ENCODE measurements at places on chromosomes 6 and 20.

- no peak for DNase-seq
These were observed 1.2 kb downstream of the NAA20 start for GRCh38 chr20:20018366-20018765.

- DNase-seq: no peak
These were observed 281.7 kb downstream of the CDC5L start for GRCh38 chr6:44668976-44669934.

GRCh38 chr6:36657942-36658544, 20.5 kb upstream of the CDKN1A start:
- DNase-seq: no peak

DNA sequence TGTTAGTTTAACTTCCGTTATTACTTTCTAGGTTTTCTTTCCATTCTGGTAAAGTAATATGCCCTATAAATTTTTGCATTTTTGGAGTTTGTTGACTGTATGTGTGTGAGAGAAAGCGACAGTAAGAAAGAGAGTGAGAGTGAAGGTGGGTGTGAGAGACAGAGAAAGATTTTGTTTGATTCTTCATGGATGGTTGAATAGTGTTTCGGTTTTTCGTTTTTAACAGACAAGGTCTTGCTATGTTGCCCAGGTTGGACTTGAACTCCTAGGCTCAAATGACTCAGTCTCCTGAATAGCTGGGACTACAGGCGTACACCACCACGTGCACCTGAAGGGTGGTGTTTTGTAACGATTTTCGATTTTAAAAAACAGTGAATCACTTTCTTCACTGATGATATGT, 329.1 kb upstream of the RUNX2 start:
- no peak for DNase-seq

- no peak for DNase-seq
These were observed 106.5 kb downstream of the ARID1B start for GRCh38 chr6:156883497-156884252.

GRCh38 chr6:110859335-110859792, 15.2 kb upstream of the AMD1 start:
- no peak for DNase-seq

DNA sequence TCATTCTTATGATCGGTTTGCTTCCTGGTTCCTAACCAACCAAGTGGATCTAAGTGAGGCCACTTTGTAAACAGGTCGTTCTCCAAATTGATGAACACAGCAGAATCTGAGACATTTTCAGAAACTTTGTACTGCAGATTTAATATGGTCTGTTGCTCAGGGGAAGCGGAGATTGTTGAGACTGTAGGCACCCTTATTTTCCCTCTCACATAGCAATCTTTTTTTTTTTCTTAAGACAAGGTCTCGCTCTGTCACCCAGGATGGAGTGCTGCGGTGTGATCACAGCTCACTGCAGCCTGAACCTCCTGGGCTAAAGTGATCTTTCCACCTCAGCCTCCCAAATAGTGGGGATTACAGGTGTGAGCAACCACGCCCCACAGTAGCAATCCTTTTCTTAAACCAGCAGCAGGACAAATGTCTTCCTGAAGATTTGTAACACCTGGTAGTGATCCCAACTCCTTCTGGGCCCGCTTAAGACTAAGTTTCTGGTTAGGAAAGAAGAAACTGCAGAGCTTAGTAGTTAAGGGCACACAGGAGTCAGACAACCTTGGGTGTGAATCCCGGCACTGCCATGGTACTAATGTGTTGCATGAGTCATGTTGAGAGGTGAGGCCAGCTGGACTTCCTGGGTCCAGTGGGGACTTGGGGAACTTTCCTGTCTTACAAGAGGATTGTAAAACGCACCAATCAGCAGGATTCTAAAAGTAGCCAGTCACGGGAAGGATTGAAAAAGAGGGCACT, 48.4 kb upstream of the EZR start:
- no peak for DNase-seq

- DNase-seq: no peak
These were observed 212.2 kb upstream of the FOXA2 start for GRCh38 chr20:22796469-22797077.

DNA sequence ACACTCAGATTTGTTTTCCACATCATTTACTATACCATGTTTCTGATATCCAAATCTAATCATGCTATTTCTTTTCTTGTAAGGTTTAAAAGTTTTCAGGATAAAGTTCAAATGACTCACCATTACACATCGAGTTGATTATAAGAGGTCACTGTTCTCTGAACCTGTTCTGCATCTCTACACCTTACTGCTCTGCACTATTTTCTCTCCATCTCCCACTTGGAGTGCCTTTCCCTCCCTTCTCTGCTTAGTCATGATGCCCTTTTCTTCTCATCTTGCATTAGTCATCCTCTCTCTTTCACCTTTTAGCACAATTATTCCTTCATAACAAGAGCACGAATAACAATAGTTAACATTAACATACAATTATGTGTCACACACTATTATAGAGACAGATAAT, 37.5 kb upstream of the FUT9 start:
- DNase-seq: no peak

GRCh38 chr20:45701873-45702272, at the start of gene WFDC13:
WFDC13 (plus strand) TSS chr20:45702038; CDS start chr20:45702124, 86 bp downstream.
- no peak for DNase-seq

DNA sequence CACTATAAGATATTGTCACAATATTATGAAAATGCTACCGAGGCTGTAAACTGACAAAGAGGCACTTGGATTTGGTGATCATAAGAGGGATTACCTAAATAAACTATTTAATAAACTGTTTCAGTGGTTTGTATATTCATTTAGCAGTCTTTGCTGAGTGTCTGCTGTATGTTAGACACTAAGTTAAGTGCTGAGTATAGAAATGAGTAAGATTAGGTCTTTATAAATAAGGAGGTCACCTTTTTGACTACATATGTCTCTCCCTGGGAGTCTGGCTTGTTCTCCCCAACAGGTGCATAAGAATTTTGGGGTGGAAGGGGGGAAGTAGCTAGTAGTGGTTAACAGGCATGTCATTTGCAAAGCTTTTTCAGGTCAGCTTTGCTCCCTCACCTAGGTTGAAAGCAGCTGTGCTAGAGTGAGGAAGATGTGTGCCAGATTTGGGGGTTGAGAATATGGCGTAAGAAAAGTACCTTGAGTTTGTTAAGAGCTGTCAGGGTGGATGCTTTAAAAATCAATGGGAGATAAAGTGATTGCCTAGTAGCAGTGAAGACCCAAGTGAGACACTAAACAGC, 246.3 kb downstream of the ZFAND3 start:
- DNase-seq: no peak

DNA sequence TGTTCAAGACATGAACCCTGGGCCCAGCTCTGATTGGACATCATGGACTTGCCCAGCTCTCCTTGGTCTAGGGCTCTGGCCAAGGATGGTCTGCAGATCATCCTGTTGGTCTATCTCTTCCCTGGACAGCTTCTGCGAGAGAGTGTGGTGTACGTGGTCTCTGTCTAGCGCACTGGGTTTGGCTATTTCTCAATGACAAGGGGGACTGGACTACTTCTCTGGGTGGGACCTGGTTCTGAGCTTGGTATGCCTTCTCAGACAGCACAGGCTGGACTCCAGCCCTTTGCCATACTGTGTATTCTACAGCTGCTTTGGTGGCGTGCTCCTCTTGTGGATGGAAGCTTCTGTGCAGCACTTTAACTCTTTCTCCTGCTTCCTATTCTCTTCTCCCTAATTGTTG, 8.5 kb upstream of the RAET1E start:
- no peak for DNase-seq

- no peak for DNase-seq
These were observed 23.6 kb downstream of the BMP6 start for GRCh38 chr6:7749478-7749877.

DNA sequence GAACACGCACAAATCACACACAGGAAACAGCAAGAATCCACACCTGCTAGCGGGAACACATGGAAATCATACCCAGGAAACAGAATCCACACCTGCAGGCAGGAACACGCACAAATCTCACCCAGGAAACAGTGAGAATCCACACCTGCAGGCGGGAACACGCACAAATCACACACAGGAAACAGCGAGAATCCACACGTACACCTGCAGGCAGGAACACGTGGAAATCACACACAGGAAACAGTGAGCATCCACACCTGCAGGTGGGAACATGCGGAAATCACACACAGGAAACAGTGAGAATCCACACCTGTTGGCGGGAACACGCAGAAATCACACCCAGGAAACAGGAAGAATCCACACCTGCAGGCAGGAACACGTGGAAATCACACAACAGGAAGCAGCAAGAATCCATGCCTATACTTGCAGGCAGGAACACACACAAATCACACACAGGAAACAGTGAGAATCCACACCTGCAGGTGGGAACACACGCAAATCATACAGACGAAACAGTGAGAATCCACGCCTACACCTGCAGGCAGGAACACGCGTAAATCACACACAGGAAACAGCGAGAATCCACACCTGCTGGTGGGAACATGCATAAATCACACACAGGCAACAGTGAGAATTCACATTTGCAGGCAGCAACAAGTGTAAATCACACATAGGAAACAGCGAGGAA, 108.6 kb downstream of the DLL1 start:
- DNase-seq: no peak

DNA sequence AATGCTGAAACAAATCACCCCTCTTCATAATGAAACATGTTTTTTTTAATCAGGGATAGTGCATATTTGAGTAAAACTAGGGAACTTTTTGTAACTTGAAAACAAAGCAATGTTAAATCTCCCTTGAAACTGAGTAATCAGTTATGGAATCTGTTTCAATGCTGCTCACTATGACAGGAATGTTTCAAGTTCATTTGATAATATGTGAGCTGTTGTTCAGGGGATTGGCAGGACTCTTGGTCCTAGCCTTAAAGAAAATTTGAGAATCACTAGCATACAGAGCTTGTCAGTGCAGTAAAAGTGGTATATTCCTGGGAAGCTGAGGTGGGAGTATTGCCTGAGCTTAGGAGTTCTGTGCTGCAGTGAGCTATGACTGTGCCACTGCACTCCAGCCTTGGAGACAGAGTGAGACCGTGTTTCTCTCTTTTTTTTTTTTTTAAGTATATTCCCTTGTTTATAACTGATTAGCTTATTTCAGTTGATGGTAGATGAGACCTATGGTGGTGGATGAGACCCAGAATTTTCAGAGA, 21.6 kb upstream of the CALHM6 start:
- DNase-seq: no peak

DNA sequence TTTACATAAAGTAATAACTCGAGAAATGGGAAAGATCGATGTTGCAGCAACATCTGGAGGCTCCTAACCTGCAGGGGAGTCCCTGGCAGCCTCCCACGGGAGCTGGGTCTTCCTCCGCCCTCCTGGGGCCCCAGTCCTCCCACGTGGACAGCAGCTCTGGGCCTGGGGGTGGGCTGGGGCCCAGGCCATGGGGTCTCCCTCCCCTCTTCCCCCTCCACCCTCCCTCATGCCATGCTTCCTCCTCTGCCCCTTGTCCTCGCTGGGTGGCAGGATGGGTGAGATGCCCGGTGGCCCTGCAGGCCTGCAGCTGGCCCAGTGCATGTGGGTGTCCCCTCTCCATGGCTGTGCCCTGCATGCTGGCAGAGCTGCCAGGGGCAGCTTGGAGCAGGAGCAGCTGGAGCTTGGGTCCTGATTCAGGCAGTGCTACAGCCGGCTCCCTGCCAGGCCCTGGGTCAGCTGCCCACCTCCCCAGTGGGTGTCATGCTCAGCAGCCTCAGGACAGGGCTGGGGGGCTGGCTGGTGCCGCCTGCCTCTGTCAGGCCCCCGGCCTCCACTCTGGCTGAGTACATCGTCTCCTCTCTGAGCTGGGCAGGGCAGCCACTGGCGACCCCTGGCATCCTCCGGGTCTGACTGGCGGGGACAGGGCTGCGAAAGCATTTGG, 48.9 kb upstream of the BHLHE23 start:
- no peak for DNase-seq

DNA sequence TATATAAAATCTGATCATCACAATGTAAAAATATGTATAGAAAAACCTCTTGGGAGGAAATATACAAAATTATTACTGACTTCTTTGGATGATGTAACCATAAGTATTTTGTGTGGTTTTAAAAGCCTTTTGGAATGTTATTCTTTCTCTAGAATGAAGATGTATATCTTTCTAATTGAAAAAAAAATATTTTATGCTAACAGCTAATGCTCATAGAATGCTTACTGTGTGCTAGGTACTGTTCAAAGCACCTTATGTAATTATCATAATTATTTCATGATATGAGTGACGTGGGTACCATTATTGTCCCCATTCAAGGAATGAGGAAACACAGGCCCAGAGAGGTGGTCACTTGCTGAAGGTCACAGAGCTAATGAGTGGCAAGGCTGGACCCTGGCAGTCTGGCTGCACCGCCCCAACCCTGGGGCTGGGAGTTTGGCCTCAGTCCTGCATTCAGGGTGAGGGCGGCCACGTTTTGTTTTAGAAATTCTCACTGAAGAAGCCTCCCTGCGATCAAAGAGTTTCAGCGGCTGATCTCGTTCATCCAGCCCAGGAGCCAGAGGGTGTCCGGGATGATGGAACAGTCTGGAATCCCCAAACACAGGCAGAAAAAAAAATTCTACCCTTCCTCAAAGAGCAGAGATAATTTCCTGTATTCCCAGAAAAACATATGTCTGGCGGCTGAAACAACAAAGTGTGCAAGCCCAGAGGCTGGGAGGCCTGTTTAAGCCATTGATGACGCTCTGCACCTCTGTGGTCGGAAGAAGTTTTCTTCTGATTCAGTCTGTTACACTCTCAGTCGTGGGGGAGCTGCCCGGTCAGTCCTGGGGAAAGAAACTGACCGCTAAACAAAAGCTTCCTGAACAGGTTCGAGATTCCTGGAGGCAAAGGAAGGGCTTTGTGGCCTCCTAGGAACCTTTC, 37.3 kb downstream of the TFEB start:
- no peak for DNase-seq

DNA sequence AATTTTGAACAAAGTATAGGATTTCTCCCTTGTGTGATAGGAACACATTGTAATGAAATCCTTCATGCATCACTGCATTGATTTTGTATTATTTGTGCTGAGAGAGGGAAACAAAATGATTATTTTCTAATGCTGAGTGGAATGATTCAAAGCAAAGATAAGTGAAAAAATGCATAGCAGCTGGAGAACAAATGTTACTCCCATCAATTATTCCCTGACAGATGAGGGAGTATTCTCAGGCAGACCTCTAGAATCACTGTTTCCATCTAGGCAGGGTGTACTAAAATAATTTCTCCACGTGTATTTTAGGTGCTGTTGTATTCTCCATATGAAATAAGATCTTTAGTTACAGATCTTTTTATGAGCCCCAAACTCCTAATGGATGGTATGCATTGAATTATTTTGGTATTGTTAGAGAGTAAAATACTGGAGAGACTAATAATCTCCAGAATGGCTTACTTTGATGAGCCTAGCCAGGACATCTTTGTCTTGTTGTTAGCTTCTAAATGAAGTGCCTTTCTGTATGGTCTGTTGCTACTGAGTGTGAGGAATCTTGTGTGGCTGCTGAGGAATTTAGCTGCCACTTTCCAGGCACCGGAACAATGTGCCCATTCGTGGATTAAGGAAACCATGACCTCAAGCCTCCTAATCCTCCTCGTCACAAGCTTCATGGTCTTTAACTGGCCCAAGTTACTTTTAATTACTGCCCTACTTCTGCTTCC, 39.6 kb downstream of the RNF217 start:
- DNase-seq: no peak

- DNase-seq: peak; percentile 43
These were observed at the start of gene FNDC11 for GRCh38 chr20:63553933-63554290. FNDC11 (plus strand) TSS chr20:63554159; CDS start chr20:63555664, 1,505 bp downstream.

GRCh38 chr6:162260027-162260426, 467.5 kb downstream of the PRKN start:
- no peak for DNase-seq

Measured in progenitor cell of endocrine pancreas (in vitro differentiated cells).